Vagina (tissue), 2 donors: ENCODE measurements at places on chromosomes 11 and 22. TPM values are rescaled to one million over a fixed set of nuclear protein-coding genes. Genes with fewer than 3 reads are reported as not detected.
A peak's percentile ranks its signal among the peaks of the same experiment; 100 is the strongest.

DNA sequence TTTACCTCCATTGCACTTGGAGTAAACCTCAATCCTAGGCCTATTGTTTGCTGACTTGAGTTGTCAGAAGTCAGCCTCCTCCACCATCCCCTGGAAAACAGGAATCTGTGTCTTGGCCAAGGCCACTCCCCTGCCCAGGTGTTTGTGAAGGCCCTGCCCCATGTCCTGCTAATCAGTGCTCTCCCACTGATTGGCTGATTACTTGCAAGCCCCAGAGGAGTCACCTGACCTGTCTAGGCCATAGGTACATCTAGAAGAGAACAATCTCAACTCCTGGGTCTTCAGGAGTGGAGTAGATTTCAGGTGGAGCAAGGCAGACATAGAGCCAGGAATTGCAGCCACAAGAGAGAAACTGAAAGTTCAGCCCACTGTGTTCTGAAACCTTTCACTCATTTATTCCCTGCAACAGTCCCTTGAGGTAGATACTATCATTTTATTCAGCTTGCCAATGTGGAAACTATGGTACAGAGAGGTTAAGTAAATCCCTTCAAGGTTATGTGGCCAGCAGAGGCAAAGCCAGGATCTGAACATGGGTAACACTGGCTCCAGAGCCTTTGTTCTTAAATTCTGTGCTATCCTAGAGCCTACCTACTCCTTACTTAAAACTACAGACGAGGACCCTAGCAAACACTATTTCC, 10.4 kb downstream of the OAF start:
- H3K4me1 ChIP-seq, result peaks cover 88% of the 10 kb centered on the region
- peak overlapping the region; percentile 83 for H3K27ac ChIP-seq
- no peak overlapping the region for H3K4me3 ChIP-seq
- H3K27me3 ChIP-seq, result no peaks in the 10 kb centered on the region
- DNase-seq, result no peak

- no peak overlapping the region for H3K27ac ChIP-seq
- H3K36me3 ChIP-seq, result no peaks in the 10 kb centered on the region
- H3K4me1 ChIP-seq, result peaks cover 11% of the 10 kb centered on the region
Measured at GRCh38 chr11:104064034-104064630, 27.7 kb downstream of the DDI1 start.

DNA sequence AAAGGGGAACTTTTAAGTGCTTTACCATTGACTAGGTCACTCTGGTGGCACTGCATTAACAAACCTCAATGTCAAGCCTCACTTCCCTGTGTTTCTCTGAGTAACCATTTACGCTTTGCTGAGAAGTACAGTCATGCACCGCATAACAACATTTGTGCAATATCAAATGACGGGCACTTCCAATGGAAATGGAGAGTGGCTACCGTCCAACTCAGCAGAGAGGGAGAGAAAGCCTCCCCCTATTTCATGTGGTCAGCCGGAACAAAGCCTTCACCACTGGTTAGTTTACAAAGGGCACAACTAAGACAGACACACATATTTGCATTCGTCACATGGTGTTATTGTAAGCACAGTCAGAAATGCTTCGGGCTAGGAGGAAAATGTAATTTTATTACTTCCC, 117.3 kb downstream of the RASSF10 start:
- H3K36me3 ChIP-seq, result no peaks in the 10 kb centered on the region
- H3K4me1 ChIP-seq, result no peaks in the 10 kb centered on the region
- DNase-seq, result no peak
- H3K27me3 ChIP-seq, result no peaks in the 10 kb centered on the region

- no peaks in the 10 kb centered on the region for H3K4me1 ChIP-seq
- DNase-seq, result no peak
- H3K27ac ChIP-seq, result no peak overlapping the region
- H3K36me3 ChIP-seq, result no peaks in the 10 kb centered on the region
- H3K4me3 ChIP-seq, result no peak overlapping the region
- H3K27me3 ChIP-seq, result no peaks in the 10 kb centered on the region
Measured at GRCh38 chr22:27260087-27260698, 541.4 kb downstream of the MN1 start.

DNA sequence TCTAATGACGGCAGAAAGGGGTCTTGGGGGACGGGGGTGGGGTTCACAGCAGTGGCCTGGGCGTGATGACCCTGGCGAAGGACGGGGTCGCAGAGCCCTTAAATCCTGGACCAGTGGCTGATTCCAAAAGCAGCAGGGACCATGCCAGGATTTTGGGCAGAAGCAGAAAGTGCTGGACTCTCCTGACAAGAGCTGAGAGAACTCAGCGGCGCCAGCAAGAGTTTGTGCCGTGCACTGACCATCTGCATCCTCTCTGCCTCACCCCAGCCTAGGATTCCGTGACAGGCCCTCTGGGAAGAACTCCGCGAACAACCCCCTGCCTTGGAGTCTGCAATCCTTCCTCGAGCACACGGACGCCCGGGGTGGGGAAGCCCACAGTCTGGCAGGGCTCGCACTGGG, 644 bp upstream of the NDUFV1 start:
- H3K27ac ChIP-seq, result peak overlapping the region; percentile 71
- H3K4me3 ChIP-seq, result peak overlapping the region; percentile 76
- H3K4me1 ChIP-seq, result peaks cover 22% of the 10 kb centered on the region

DNA sequence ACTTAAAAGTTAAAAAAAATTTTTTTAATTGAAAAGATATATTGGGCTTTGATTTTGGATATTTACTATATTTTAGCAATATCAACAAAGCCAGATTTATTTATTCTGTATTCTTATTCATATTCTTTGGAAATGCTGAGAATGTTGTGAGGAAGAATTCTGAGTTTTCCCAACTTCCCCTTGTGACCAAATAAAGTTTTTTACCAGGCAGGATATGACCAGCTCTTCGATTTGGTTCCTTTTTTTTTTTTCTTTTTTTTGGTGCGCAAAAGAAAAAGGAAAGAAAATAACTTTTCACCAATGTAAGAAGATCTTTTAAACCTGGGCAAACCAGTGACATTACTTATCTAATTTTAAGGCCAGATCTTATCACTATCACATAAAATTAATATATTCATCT, 12.9 kb downstream of the TCP11L1 start:
- no peak overlapping the region for H3K4me3 ChIP-seq
- H3K27me3 ChIP-seq, result no peaks in the 10 kb centered on the region
- DNase-seq, result no peak
- H3K27ac ChIP-seq, result no peak overlapping the region
- no peaks in the 10 kb centered on the region for H3K36me3 ChIP-seq
- H3K4me1 ChIP-seq, result no peaks in the 10 kb centered on the region

DNA sequence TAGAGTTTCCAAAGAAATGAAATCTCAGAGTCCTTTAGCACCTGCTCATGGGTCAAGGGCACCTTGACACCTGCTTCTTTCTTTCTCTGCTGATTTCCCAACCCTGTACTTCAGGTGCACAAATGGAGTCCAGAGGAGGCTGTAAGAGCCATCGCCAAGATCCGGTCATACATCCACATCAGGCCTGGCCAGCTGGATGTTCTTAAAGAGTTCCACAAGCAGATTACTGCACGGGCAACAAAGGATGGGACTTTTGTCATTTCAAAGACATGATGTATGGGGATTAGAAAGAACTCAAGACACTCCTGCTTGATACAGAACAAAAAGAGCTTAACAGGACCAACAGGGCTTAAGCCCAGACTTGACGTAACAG, 5.9 kb downstream of the PTPMT1 start:
- DNase-seq, result no peak
- H3K4me1 ChIP-seq, result peaks cover 18% of the 10 kb centered on the region
- H3K27ac ChIP-seq, result no peak overlapping the region

EXPH5 gene
- 16.7 TPM for total RNA-seq
